Right kidney (tissue), 9 donors: ENCODE measurements at places on chromosomes 2 and 18.

DNA sequence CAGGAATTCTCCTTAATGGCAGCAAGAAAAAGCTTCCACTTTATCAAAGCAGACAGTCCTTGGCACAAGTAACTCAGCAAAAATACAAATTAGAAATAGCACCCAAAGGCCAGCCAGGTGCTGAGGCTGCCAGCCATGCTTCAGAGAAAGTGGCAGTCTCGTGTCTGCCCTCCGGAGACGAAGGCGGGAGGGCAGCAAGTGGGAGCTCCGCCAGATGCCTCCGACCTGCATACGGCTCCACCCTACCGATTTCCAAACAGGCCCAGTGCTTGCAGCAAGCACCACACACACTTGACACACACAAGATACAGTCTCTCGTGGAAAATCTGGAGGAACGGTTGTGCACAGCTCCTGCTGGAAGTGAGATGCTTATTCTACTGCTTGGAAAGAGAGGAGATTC is 134.9 kb upstream of the REV1 start:
- no peak for DNase-seq

GRCh38 chr2:19838616-19839015 is 63.2 kb downstream of the TTC32 start:
- no peak for DNase-seq

DNA sequence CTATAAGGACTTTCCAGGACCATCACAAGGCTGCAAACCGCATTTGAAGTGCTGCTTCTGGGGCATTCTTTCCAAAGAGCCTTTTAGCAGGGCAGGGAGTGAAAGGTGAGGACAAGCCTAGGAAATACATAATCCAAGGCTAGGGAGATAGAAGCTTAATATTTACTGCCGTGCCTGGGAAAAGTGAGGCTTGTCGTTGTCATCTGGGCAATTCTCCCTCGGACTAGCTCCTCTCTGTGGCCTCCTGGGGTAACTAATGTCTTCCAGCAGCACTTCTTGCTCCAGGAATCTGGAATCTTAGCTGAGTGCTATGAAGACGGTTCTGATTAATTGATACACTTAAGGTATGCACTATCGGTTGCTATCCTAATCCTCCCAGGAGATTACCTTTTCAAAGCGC is 69.3 kb upstream of the ATL2 start:
- no peak for DNase-seq

- no peak for DNase-seq
These were observed 33.7 kb upstream of the LYPD6B start for GRCh38 chr2:149004836-149005235.

DNA sequence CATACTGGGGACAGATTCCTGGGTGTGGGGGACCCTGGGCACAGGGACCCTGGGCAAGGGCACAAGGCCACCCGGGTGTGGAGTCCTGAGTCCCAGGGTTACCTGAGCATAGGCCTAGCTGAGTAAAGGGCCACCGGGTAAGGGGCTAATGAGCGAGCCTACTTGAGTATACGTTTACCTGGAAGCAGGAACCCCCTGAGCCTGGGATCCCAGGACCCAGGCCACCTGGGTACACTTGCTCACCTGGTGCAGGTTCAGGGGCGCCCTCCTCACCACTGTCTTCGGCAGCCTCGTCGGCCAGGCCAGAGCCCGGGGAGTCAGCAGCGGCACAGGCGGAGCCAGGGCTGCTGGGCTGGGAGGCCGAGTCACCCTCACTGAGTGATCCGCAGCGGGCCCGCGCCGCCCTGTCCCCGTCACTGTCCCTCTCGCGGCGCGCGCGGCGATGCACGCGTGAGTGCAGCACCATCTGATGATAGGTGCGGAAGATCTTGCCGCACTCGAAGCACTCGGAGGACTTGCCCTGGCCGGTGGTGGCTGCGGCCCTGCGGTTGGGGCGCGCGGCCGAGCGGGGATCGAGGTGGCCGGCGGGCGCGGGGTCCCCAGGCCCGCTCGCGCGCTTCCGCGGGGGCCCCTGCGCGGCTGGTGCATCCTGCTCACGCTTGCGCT is 53.9 kb downstream of the ZNF516 start:
- no peak for DNase-seq
